Renal pelvis (tissue), 12 donors: ENCODE measurements at places on chromosomes 1 and 21. TPM values are rescaled to one million over a fixed set of nuclear protein-coding genes. Genes with fewer than 3 reads are reported as not detected.

- DNase-seq = peak; percentile 19
Observed at GRCh38 chr1:224245188-224245587, 62.1 kb downstream of the DEGS1 start.

- no peak for DNase-seq
Observed at GRCh38 chr1:109197158-109198042, 16.3 kb upstream of the SARS1 start.

Gene TMEM52
- polyA plus RNA-seq = 1.8 TPM

Gene UCK2
- 26.3 TPM for polyA plus RNA-seq

GRCh38 chr1:228288536-228289238, 80.8 kb downstream of the OBSCN start:
- DNase-seq = no peak

Gene DONSON
- 41.4 TPM for polyA plus RNA-seq

GRCh38 chr1:15279576-15280230, 32.7 kb downstream of the FHAD1 start:
- no peak for DNase-seq

DNA sequence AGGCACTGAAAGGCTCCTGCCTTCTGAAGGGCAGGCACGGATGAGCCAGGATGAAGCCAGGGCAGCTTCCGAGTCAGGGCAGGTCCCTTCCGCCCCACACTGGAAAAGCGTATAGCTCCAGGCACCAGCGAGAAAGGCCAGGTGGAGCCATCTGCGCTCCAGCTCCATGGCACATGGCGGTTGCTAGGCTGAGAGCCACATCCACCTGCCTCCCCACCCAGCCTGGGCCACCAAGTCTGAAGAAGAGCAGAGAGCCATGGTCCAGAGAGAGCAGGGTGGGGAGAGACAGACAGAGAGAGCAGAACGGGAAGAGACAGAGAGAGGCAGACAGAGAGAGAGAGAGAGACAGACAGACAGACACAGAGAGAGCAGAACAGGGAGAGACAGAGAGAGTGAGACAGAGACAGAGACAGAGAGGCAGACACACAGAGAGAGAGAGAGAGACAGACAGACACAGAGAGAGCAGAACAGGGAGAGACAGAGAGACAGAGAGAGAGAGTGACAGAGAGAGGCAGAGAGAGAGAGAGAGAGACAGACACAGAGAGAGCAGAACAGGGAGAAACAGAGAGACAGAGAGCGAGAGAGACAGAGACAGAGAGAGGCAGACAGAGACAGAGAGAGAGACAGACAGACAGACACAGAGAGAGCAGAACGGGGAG, 5.2 kb downstream of the FNDC10 start:
- no peak for DNase-seq

- no peak for DNase-seq
Observed at GRCh38 chr1:209965996-209966395, 28.0 kb downstream of the SYT14 start.

- DNase-seq = no peak
Observed at GRCh38 chr1:188723332-188724020, 1754.2 kb downstream of the BRINP3 start.

DNA sequence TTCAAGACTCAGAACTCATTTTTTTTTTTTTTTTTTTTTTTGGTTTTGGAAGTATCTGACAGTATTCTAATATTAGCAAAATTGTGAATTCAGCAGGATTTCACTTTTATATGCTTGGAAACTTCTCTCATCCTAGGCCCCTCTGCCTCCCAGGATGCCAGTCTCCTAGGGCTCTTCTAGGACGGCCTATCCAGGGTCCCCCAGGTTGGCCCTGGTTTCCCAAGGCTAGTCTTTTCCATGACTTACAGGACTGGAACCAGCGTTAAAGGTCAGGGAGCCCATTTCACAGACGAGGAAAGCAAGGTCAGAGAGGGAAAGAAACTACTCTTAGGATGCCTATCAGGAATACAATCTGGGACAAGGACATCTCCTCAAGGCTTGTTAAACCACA, 412.5 kb downstream of the PTPRU start:
- no peak for DNase-seq

DNA sequence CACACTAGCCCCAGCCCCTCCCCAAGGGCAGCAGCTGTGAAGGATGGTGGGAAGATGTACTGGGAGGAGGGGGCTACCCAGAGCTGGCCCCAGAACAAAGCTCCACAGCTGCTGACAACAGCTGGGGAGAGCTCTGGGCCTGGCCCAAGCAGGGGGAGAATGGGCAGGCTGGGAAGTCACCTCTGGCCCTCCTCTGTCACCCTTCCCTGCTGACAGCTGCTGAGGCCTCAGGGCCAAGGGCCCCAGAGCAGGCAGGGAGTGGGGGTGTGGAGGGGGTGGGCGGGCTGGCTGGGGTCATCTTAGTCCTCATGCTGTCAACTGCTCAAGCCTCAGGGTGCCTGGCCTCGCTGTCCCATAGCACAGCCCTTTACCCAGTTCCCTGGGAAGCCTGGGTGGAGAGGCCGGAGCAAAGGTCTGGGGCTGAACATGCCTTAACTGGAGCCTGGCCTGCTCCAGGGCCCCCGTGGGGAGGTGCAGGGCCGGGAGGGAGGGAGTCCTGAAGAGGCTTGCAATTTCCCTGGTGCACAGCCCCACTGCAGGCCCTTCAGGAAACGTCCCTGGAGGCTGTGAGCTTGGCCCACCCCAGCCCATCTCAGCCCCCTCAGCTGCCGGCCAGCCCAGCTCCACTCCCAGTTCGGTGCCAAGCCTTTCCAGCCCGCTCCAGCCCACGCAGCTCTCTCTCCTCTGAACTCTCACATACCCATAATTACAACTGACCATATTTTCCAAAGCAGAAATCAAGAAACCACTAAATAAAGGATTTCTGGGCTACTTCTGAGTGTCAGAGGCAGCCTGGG, 25.7 kb downstream of the HSPG2 start:
- DNase-seq = no peak

Gene CLDN17
- not detected for polyA plus RNA-seq

DNA sequence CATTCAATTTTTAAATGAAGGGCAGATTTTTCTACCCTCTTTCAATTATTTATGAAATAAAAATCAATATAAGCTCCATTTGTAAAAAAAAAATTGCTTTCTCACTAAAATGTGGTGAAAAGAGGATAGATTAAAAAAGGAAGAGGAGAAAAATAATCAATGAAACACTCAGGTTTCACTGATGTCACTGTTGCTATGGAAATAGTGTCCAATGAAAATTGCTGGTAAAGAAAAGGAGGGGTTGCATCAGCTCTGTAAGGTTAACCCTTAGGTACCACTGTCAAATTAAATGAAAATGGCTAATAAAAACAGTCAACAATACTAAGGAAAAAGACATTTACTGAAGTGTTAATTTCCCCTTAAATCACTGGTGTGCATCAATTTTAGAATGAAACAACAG, 91.6 kb upstream of the TTC39A start:
- DNase-seq = peak; percentile 70

Gene ZNF670
- 7.9 TPM for polyA plus RNA-seq

- DNase-seq = peak; percentile 69
Observed at GRCh38 chr1:93847811-93848288, 31.2 kb downstream of the DNTTIP2 start.

- no peak for DNase-seq
Observed at GRCh38 chr1:92409946-92410549, 76.7 kb downstream of the GFI1 start.

Gene WLS
- 132 TPM for polyA plus RNA-seq

DNA sequence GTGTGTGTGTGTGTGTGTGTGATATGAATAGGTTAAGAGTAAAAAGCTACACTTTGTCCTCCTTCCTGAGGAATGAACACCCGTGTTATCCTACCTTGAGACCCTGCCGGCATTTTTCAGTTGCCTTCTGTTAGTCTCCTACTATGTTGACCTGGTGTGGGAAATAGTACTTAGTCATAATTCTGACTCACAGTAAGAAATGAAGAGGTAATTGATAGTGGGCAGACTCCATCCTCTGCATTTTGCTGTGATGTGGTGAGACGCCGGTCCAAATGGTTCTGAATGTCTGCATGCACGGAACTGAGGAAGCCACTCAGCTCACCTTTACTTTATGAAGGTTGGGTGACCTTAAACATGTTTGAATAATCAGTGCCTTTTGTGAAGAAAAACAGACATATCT, 12.6 kb downstream of the CD101 start:
- no peak for DNase-seq

- DNase-seq = no peak
Observed at GRCh38 chr1:23436520-23437354, 12.2 kb upstream of the TCEA3 start.

DNA sequence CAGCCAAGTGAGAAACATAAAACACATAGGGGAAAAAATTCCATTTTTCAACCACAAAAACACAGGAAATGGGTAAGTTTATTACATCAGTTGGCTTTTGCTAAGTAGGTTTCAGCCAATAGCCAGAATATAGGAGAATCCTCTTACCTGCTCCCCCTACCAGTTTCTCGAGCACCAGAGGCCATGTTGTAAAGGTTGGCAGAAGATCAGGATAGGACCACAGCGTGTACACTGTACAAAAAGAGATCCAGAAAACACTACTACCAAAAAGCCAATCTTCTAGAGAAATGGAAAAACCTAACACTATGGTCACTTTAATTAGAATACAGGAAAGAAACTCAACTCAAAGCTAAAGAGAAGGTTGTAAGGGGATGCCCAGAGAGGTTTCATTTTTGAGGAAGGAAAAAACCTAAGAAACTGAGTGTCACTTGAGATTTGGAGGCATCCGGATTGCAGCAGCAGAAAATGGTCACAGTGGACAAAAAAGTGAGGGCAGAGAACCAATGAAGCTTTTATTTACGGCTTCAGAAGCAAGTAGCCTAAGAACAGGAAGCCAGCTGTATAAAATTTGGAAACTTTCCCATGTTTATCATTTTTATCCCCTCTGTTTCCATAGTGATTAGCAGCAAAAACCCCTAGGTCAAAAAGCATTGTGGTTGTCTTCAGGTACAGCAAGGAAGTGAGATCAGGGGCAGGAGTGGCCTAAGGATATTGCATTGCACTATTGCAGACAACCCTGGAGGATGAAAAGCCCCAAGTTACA, 2.9 kb downstream of the EIF2D start:
- no peak for DNase-seq

DNA sequence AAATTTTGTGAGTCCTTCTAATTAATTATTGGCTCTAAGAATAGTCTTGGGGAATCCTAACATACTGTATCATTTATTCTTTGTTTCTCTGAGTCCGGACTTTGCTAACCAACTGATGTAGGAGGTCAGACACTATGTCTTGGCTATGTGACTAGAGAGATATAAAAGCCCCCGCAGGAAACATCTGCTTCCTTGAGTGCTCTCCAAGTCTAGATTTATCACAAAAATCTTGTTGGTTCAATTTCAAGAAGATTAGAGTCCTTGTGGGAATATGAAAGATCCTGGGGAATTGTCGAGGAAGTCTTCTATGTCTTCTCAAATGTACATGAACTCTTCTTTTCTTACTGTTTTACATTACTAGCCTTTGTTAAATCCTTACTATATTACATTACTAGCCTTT, 1712.5 kb downstream of the NCAM2 start:
- DNase-seq = peak; percentile 3

- DNase-seq = no peak
Observed at GRCh38 chr21:26842300-26842699, 2.9 kb downstream of the ADAMTS1 start.
